ENCODE measurements at places on chromosomes 5 and 9.

DNA sequence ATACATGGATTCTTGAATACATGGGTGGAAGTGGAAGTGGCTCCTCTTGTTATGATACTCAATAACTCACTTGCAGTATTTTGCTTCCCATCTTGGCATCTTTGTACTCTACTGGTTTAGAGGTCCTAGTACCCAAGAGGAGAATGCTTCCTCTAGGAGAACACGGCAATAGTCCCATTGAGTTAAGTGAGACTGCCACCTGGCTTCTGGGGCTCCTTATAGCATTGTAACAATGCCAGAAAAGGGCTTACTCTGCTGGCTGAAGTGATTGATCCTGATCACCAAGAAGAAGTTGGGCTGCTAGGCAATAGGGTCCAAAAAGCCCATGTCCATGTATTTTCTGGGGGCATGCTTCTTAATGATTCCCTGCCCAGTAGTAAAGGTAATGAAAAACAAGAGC is 627.6 kb upstream of the SGCD start:
- DNase-seq, result no peak

DNA sequence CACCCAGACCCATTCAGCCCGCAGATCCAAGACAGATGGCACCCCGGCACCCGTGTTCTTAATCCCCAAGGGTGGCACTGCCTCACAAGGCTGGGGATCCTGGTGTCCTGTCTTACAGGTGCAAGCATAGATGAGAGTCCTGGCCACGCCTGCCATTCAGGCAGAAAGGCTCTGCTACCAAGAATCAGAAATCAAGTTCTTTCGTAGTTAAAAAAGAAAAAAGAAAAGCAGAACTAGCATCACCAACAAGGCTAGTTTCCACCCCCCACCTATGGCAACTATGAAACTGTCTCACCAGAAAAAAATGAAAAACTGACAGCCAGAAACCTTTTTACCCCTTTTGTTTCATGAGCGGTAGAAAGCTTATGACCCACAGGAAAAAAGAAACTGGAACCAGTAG is 170.4 kb downstream of the SYK start:
- no peak for DNase-seq

DNA sequence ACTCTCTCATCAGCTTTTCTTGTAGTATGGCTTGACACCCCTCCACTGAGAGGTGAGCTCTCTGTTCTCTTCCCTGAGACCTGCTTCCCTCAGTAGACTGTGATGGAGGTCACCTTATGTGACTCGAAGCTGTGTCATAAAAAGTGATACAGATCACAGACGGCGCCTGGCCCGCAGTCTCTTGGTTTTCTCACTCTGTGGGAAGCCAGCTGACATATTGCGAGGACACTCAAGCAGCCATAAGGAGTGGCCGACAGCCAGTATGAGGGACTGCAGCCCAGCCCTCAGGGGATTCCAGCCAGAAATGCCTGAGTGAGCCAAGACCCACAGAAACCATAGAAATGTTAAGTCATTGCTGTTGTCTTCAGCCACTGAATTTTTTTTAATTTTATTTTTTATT is 38.0 kb downstream of the GADD45G start:
- no peak for DNase-seq

DNA sequence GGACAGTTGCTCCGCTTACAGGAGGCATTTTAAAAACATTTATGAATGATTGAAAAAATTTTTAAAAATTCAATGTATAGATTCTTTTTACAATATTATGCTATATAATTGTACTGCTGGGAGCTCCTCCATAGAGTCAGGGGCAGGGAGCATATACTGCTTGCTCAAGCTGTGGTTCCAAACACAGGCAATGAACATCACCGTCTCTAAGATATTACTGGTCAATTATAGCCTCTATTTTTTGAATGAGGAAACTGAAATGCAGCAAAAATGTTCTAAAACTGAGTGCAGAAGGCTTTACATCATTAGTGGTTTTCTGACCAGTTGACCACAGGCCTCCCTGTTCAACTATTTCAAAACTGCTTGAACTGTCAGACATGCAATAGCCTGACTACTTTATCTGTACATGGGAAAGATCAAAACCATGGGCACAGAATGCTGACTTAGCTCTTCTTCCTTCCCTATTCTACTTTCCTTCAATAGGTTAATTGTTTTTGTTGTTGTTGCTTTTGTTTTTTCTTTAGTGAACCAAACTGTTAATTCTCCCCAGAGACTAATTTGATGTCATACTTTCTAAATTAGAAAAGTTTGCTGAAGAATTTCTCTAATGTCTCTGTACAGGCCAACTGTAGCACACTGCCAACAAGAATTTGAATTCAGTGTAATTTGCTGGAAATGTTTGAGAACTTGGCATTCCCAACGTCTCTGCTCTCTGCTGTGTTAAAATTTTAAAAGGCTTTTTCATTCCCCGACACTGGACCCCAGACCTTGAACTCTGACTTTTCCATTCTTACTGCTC is 107.6 kb upstream of the MPDZ start:
- DNase-seq, result no peak

DNA sequence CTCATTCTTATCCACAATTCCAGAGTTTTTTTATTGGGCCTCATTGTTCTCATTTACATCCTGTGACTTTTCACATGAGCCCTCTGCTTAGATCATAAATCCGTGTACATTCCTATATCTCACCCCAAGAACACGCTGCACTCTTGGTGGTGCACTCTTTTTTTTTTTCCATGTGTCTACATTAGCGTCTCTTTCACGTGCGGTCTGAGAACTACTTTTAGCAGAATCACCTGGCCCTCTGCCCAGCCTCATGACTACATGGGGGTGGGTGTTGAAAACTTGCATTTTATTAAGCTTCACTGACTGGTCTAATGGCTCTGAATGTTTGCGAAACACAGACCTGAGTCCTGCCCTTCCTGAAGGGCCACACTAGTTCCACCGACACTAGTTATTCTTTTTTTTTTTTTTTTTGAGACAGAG is 18.6 kb downstream of the C9orf57 start:
- no peak for DNase-seq

DNA sequence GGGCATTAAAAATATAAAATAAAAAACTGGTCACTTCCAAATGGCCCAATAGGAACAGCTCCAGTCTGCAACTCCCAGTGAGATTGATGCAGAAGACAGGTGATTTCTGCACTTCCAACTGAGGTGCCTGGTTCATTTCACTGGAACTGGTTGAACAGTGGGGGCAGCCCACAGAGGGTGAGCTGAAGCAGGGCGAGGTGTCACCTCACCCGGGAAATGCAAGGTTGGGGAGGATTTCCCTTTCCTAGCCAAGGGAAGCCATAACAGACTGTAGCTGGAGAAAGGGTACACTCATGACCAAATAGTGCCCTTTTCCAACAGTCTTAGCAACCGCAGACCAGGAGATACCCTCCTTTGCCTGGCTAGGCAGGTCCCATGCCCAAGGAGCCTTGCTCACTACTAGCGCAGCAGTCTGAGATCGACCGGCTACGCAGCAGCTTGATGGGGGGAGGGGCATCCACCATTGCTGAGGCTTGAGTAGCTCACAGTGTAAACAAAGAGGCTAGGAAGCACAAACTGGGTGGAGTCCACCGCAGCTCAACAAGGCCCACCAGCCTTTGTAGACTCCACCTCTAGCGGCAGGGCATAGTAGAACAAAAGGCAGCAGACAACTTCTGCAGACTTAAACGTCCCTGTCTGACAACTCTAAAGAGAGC is 12.7 kb downstream of the RLN1 start:
- no peak for DNase-seq

- DNase-seq, result no peak
Observed at GRCh38 chr5:155838394-155838793, 488.6 kb upstream of the SGCD start.

DNA sequence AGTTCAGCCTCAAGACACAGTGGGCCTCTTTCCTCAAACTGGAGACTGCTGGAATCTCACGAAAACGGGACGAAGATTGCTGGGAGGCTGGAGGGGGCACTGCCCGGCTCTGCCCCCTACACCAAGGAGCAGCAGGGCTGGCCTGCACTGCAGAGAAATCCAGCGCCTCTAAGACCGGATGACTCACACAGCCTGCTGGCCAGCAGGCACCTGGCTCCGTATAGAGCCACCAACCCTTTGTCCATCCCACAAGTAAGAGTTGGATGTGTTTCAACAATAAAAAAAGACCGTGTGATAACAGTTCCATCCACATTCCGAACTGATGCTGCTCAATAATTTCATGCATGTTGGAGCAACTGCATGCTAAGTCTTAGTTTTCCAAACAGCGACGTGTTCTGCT is 11.5 kb downstream of the CCDC127 start:
- DNase-seq, result no peak

DNA sequence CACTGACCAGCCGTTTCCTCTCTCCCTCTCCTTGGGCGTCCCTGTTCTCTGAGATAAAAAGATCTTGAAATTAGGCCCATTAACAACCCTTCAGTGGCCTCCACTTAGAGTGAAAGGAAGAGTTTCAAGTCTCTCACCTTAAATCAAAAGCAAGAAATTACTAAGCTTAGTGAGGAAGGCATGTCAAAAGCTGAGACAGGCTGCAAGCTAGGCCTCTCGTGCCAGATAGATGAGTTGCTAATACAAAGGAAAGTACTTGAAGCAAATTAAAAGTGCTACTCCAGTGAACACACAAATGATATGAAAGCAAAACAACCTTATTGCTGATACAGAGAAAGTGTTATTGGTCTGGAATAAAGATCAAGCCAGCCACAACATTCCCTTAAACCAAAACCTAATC is 331.3 kb upstream of the SEMA6A start:
- DNase-seq, result no peak

DNA sequence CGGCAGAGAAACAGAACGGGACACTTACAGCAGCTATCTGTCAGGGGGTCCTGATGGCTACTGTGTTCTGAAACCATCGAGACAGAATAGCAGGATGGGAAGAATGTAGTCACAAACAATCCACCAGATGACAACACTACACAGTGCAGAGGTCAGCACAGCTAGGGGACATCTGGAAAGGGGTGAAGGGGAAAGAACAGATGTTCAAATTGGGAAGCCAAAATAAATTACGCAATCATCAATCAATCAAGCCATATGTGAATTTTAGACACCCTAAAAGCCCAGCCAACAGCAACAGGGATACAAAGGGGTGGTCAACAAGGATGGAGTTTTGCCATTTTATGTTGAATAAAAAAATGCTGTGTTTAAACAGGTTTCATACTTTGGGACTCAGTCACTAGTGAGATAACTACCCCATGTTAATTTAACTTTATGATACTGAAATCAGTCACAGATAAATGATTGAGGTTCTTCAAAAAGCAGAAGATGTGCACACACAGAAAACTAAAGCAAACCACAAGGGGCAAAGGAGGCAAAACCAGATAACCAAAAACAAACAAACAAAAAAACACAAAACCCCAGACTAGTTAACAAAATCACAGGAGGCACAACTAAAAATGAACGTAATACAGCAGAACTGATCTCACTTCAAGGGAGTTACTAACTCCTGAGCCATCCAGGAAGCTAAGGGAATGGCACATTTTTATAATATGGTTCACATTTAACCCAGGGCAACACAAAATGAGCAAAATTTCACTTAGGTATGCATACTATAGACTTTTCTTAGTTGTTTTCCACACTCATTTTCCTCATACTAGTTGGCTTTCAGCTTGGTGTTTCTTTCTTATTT is 65.9 kb downstream of the HABP4 start:
- no peak for DNase-seq

Data from activated CD8-positive, alpha-beta memory T cell treated with anti-CD3 and anti-CD28 coated beads for 4 hours (primary cell).